T-helper 17 cell (primary cell): ENCODE measurements at places on chromosomes 12 and 14.
A peak's percentile ranks its signal among the peaks of the same experiment; 100 is the strongest.

- no peak for DNase-seq
These were observed 113.2 kb downstream of the CAND1 start for GRCh38 chr12:67382241-67382871.

DNA sequence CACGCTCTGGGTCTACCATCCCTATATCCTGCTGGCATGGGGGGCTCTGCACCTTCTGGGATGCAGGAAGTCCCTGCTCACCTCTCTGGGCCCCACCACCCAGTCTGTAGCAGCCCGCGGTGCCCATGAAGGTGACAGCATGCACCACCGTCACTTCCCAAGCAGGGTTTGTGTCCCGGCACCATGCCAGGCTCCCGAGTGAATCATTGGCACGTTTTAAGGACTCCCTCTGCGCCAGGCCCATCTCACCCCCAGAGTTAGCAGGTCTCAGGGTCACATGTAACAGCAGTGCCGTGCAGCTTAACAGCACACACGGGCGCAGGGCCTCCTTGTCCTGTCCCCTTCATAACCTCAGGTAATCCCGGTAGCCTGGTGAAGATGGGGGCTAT, 19.9 kb downstream of the SETD1B start:
- DNase-seq, result no peak

DNA sequence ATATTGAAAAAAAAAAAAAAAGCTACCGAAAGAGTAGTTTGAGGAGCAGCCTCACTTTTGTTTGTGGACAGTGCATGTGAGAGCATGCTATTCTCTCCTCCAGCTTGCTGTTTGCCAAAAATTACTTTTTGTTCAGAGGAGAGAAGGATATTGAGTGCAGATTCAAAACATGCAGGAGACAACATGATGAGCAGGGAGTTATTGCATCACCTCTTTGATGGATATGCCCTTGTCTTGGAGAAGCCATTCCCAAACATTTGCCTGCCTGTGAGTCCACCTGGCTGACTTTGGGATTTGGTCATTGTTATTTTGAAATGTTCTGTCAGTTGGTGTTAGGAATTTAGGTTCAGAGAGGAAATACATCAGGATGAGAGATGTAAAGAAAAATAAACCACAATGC, 2.4 kb downstream of the C12orf75 start:
- DNase-seq, result no peak

- DNase-seq, result no peak
These were observed 74.3 kb downstream of the SRGAP1 start for GRCh38 chr12:63918800-63919300.

GRCh38 chr12:29902043-29902442, 118.3 kb upstream of the TMTC1 start:
- no peak for DNase-seq

DNA sequence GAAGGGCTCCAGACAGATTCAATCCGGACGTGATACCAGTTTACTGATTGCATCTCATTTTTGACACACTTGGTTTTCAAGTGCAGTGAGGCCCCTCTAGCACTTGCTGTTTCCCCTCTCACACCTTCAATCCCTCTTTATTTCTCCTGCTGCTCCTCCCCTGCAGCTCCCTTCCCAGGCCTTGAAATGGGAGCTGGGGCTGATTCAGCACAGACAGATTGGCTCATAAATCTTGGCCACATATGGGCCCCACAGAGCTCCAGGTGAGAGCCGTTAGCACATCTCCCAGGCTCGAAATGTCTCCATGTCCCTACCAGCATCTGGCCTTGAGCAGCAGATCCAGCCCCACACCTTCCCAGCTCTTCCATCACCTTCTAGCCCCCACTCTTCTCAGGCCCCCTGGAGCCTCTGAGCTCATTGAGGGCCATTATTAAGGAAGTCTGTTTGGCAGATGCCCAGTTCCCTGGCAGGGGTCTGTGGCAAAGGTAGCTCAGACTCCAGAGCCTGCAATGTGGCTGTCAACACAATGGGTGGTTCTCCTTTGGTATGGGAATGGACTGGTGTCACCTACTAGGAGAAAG, 220.3 kb upstream of the FKBP4 start:
- DNase-seq, result no peak

DNA sequence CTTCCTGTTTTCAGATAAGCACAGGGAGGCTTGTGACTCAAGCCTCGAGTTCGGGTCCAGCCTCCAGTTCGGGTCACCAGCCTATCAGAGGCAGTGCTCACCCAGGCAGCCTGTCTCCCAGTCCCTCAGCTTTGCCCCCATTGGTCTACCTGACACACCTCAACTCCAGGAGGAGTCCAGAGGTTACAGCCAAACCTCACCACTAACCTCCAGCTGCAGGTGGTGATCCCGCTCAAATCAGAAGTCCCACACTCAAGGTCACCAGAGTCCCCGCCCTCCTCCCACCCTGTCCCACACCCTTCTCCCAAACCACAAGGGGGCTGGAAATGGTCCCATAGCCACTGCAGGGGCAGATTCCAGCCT, 42.1 kb downstream of the KDM2B start:
- no peak for DNase-seq

- DNase-seq, result no peak
These were observed 85.5 kb downstream of the SSPN start for GRCh38 chr12:26280869-26281268.

DNA sequence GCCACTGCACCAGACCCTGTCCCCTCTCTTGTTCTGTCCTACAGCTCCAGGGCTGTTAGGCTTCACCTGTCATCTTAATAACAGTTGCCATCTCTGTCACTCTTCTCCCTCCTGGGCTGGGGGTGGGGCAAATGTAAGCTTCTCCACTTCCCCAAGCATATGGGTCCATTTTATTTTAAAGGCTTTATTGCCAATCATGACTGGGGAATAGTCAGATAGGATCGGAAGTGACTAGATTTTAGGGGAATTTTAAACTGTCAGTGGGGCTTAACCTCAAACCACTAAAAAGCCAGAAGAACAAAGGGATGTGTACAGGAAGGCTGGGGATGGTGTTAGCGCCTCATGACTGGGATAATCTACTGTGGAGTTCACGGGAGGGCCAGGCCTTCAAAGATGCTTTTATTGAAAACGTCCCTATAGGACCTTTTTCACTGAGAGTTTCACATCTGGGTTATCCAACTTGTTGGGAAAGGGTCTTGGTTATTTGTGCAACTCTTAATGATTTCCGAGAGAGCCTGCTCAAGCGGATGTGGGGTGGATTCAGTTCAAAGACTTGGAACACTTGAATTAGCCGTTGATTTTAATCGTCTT, 41.6 kb downstream of the CHST11 start:
- peak; percentile 38 for DNase-seq

- DNase-seq, result no peak
These were observed 39.6 kb upstream of the PIK3C2G start for GRCh38 chr12:18221726-18222125.

- no peak for DNase-seq
These were observed 485.6 kb upstream of the TMEM132C start for GRCh38 chr12:127781336-127781735.

GRCh38 chr14:33897878-33898535, 52.9 kb downstream of the EGLN3 start:
- no peak for DNase-seq
